ENCODE measurements at places on chromosomes 12 and 14. TPM values are rescaled to one million over a fixed set of nuclear protein-coding genes. Genes with fewer than 3 reads are reported as not detected.

DNA sequence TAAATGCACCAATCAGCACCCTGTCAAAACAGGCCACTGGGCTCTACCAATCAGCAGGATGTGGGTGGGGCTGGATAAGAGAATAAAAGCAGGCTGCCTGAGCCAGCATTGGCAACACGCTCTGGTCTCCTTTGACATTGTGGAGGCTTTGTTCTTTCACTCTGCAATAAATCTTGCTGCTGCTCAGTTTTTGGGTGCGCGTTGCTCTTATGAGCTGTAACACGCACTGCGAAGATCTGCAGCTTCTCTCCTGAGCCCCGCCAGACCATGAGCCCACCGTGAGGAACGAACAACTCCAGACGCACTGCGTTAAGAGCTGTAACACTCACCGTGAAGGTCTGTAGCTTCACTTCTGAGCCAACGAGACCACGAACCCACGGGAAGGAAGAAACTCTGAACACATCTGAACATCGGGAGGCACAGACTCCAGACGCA is 8.4 kb upstream of the PIANP start:
- no peak for DNase-seq

OVCH1 gene
- not detected for total RNA-seq

DNA sequence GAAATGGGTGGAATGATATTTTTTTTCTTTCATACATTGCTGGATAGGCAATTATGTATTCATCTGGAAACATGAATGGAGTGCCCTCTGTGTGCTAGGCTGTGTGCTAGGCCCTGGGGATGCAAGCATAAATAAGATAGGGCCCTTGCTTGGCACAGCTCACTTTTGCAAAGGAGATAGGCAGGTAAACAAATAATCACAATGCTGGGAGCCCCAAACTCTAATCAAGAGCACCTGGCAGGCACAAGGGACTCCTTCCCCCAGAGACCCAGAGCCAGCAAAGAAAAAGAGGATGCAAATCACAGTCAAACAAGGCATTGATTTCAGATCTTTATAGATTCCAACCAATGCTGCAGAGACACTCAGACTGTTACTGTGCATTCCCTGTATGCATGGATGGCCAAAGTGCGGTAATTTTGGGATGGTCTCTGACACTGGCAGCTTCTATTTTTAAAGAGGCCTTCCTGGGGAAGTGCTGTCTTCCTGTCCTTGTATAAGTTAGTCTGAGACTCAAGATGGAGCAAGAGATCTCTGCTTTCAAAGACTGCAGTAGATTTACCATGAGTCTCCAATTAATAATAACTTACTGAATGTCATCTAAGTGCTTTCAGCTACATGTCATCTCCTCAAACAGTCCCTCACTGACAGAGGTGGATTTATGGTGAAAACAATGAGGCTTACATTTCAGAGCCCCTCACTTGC is 45.1 kb upstream of the CPM start:
- DNase-seq: no peak

- DNase-seq: no peak
Measured at GRCh38 chr14:74400919-74401503, 25.0 kb downstream of the SYNDIG1L start.

DNA sequence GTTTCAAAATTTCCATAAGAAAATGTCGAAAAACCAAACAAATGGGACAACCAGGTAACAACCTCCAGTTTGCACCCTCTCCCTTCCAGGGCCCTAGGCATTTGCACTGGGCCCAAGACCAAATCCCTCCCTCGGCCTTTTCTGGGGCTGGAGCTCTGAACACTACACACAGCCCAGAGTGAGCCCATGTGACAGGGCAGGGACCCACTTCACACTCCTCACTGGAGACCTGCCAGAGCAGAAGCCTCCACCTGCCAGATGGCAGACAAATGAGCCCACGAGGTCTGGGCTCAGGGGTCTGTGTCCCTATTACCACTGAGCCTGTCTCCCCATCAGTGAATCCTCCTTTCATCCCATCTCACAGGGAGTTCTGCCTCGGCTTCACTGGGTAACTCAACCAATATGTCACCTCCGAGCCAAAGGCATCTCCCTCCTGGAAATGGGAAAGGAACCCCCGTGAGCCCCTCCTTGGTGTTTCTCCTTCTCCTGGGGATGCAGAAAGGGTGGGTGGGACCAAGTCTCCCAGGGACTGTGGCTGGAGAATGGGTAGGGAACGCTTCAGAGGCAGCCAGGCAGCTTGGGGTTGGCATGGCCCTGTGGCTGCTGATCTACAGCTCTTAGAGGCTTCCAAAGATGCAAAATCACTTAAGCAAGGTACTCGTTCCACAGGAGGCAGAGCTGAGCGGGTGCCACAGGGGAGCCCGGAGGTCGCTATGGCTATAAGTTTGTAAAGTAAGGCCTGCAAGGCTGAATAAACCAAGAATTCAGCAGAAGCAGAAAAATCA is 10.6 kb downstream of the VWF start:
- no peak for DNase-seq

- DNase-seq: no peak
Measured at GRCh38 chr12:8698879-8699278, 1.1 kb downstream of the RIMKLB start.

DNA sequence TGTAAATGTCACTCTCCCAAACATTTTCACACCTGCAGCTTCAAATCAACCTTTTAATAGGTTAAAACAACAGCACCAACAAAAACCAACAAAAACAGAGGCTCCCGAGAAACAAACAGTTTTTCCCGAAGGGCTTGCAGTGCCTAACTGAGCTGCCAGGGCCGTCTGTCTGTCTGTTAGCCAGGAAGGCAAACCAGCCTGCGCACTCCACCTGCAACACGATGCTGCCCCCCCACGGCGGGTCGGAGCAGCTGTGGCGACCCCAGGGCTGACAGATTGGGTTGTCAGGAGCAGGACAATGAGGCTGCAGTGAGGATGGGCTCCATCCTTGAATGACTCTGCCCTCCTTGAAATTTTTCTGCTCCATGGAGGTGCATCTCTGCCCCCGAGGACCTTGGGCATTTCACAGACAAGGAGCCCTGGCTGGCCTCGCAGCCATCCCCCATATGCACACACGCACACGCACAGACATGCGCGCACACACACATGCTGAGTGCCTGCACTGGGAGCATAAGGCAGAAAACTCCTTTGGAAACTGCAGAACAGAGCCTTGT is 2.6 kb downstream of the RTL1 start:
- no peak for DNase-seq

GAS2L3 gene
- 47.4 TPM for total RNA-seq
